ENCODE measurements at places on chromosomes 16 and 17.

DNA sequence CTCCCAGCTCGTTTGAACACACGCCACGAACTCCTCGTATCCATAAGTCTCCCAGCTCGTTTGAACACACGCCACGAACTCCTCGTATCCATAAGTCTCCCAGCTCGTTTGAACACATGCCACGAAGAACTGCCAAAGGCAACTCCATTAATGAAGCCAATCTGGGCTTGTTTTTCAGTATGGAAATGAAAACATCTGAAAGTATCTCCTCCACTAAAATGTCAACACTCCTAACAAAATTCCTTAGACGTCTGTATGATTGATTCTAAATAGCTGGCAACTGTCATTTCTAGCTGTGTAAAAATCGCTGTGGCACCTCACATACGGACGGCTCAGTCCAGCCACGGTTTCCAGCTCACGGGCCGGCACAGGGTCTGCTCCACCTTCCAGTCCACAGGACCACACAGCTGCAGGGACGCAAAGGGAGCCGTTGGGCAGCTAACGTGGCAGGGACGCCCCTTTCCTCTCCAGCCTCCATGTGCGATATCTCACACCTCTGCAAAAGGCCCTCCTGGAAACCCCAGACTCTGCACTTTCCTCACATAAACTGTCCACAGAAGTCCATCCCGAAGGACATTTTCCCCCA is 67.1 kb upstream of the METRNL start:
- DNase-seq, result peak; percentile 76

- DNase-seq, result peak; percentile 66
Measured at GRCh38 chr16:54282202-54282927, 4.2 kb downstream of the IRX3 start.

- DNase-seq, result no peak
Measured at GRCh38 chr17:21242026-21242697, 11.0 kb downstream of the NATD1 start.

DNA sequence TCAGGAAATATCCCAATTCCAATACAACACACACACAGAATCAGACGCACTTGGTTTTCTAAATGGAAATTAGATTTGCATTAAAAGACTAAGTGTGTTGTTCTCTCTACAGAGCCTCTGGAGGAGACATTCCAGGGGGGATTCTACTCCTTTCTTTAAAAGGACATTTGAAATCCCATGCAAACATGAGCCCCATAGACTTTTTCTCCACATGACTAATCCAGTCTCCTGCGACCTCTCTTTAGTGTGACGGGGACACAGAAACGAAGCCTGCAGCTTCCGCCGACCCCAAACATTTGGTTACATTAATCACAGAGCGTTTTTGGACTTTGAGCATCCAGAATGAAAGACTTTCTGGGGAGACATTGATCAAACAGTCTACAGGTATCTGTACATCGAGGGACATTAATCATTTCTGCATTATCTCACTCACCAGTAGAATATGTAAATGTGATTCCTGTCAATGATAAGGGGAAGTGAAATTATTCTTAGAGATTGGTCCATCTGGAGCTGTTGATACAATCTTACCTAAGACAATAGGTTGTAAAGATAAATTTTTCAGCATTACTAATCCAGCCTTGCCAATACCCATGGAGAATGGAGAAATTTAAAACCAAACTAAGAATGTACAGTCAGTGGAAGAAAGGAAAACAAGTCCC is 103.4 kb upstream of the IRX3 start:
- no peak for DNase-seq

DNA sequence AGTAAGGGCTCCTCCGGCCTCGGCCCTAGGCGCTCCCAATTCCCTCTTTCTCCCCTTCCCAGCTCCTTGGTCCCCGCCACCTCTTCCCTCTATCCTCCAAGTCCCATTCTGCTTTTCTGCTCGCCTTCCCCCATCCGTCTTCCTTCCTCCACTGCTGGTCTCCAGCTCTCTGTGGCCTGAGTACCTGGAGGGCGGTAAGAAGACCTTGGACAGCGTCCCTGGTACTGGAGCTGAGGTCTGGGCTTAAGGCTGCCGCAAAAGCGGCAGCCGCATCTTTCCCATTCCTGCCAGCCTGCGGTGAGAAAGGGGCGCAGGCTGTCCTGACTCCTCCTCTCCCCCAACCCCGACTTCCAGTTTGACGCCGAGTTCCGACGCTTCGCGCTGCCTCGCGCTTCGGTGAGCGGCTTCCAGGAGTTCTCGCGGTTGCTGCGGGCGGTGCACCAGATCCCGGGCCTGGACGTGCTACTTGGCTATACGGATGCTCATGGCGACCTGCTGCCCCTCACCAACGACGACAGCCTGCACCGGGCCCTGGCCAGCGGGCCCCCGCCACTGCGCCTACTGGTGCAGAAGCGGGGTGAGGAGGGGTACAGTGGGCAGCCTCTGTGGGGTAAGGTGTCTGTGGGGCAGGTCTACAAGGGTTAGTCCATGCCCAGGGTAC is 471 bp downstream of the PARD6A start:
- DNase-seq, result peak; percentile 22

GRCh38 chr17:47225911-47226688 is 17.0 kb downstream of the MYL4 start:
- no peak for DNase-seq

DNA sequence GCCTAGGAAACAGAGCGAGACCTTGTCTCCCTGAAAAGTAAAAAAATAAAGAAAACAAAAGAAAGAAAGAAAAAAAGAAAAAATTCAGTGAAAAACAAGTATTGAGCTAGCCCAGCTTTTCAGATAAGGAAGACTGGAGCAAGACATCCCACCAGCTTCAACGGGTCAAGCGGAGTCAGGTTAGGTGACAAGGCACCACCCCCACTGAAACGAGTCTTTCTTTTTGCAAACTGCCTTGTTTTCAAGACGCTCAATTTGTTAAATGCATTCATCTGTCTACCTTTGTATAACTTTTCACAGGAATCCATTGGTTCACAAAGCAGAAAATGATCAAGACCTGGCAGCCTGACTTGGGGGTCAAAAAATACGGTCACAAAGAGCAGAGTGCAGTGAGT is 10.7 kb upstream of the AXIN2 start:
- DNase-seq, result no peak

GRCh38 chr16:85782451-85782850 is 16.9 kb downstream of the EMC8 start:
- DNase-seq, result no peak

- DNase-seq, result peak; percentile 4
Measured at GRCh38 chr17:13197586-13197985, 179.8 kb upstream of the ELAC2 start.

GRCh38 chr17:63524051-63524450 is 893 bp downstream of the KCNH6 start:
- no peak for DNase-seq

- no peak for DNase-seq
Measured at GRCh38 chr17:19656336-19656735, 7.8 kb downstream of the ALDH3A2 start.

GRCh38 chr17:48523010-48523409 is 7.8 kb downstream of the HOXB1 start:
- DNase-seq, result no peak

DNA sequence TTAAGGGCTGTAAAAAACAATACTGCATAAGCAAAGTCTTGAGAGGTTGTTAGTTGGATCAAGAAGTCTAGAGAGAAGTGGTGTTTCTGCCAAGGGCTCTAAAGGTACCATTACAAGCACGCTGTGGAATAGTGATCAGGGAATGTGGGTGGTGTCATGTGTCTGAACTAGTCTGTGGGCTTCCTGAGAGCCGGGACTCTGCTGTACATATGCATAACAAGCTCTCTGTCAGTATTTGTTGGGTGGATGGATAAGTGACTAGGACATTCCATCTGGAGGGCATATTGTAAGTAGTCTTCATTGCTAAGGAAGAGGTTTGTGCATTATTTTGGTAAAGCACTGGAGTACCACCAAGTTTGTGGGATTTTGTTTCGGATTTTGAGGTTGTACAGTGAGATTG is 209.5 kb downstream of the LGALS9B start:
- no peak for DNase-seq

- no peak for DNase-seq
Measured at GRCh38 chr16:71288570-71288889, 672 bp downstream of the CMTR2 start.

- no peak for DNase-seq
Measured at GRCh38 chr17:42389899-42390298, 1.7 kb upstream of the STAT3 start.

DNA sequence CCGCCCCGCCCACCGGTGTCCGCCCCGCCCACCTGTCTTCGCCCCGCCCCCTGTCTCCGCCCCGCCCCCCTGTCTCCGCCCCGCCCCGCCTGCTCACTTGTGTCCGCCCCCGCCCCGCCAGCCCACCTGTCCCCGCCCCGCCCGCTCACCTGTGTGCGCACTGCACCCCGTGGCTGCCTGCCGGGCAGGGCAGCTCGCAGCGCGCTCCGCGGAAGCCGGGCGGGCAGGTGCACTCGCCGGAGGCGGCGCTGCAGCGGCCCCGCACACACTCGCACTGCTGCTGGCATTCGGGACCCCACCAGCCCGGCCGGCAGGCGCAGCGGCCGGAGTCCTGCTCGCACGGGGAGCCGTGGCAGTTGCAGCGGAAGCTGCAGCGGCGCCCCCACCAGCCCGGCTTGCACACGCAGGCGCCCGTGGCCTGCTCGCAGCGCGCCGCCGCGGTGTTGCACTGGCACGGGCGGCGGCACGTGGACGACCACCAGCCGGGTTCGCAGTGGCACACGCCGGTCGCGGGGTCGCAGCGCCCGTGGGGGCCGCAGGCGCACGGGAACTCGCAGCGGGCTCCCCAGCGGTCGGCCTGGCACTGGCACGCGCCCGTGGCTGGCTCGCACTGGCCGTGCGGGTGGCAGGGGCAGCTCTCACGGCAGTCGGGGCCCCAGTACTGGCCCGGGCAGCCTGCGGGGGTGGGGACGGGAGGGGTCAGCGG is 2.1 kb downstream of the SCARF1 start:
- no peak for DNase-seq

- peak; percentile 31 for DNase-seq
Measured at GRCh38 chr17:8836821-8837562, 30.5 kb downstream of the PIK3R6 start.

DNA sequence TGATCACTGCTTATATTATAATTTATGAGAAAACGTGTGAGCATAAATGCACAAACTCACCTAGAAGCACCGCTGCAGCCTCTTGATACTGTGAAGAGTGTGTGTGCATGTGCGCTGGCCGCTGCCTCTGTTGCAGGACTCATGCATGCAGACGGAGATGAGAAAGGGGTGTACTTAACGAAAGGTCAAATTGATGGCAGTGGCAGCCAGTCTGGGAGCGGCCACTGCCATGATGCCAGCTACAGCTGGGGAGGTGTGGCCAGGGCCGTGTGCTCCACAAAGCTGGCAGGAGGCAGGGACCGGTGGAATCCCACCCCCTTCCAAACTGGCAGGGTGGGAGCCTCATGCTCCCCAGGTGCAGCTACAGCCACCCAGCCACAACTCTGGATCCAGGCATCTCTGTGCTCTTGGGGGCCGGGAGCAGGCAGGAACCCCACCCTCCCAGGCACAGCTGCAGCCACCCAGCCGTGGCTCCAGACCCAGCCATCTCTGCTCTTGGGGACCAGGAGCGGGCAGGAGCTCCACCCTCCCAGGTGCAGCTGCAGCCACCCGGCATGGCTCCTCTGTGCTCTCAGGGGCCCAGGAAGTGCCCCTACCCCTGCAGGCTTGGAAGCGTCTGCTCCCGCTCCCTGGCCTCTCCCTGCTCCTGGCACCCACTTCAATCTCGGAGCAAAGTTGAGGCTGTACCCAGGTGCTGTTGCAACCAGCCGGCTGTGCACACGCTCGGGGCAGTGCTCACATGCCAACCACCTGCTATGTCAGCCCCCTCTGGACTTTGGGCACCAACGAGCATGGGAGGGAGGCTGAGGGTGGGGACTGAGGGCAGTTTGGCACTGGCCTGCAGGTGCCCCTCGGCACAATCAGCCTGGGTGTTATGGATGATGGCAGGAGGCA is 77.5 kb upstream of the CHMP6 start:
- no peak for DNase-seq

GRCh38 chr16:12124742-12125141 is 148.2 kb downstream of the SNX29 start:
- no peak for DNase-seq

DNA sequence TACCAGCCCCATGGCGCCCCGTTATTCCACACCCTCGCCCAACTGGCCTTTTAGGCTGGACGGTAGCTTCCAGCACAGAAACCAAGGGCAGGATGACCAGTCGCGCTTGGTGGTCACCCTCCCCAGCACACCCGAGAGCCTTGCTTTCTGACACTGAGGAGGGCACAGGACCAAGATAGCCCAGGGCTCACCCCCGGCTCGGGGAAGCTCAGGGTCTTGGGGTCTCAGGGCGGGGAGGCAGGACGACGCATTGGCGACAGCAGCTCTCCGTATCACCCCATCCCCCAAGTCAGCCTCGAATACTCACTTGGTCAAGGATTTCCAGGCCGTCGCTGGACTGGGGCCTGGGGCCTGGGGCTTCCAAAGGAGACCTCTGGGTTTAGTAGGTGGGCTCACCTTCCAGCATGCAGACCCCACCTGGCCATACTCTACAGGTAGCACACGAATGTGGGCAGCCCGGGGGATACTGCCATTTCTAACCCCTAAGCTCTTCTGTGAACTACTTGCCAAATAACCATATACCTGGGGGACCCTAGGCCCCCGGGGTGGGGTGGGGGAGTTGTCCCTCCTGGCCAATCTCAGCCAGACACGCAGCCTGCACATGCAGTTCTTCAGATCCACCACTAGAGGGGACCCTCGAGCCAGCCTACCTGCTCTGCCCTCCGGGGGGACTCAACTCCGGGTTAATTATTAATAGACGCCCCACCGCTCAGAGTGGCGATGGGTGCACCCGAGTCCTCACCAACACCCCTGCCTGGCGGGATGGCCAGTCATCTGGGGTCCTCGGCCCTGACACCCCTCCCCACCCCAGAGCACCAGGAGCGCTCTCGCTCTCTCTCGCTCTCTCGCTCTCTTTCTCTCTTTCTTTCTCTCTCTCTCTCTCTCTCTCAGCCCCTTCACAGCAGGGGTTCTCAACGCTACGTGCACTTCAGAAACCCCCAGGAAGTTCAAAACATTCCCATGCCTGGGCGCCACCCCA is 30.0 kb downstream of the TBC1D16 start:
- peak; percentile 39 for DNase-seq

GRCh38 chr17:65696739-65697394 is 135.4 kb upstream of the AXIN2 start:
- DNase-seq, result peak; percentile 71
